ENCODE measurements at places on chromosomes 6 and 20. TPM values are rescaled to one million over a fixed set of nuclear protein-coding genes. Genes with fewer than 3 reads are reported as not detected.

Gene FAM209A
- polyA plus RNA-seq: not detected

Gene DDX43
- polyA plus RNA-seq: not detected

Gene ADGRF1
- polyA plus RNA-seq: not detected

Gene TFB1M
- polyA plus RNA-seq: 36.1 TPM

- no peak overlapping the region for H3K27ac ChIP-seq
- peaks cover 5% of the 10 kb centered on the region for H3K4me1 ChIP-seq
- H3K4me3 ChIP-seq: no peak overlapping the region
- H3K36me3 ChIP-seq: no peaks in the 10 kb centered on the region
- DNase-seq: peak; percentile 15
- H3K27me3 ChIP-seq: no peaks in the 10 kb centered on the region
Measured at GRCh38 chr6:104462811-104463599, 396.7 kb downstream of the HACE1 start.

DNA sequence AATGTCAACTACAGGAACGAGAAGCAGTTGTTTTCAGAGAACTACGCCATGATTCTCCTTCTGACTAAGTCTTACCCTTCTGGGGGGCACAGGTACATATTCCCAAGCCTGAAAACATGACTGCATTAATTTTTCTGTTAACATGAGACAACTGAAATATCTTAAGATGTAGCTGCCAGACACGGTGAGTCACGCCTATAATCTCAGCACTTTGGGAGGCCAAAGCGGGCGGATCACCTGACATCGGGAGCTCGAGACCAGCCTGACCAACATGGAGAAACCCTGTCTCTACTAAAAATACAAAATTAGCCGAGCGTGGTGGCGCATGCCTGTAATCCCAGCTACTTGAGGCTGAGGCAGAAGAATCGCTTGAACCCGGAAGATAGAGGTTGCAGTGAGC lies 21.7 kb downstream of the TBC1D20 start:
- no peak for DNase-seq
- no peaks in the 10 kb centered on the region for H3K4me1 ChIP-seq
- H3K4me3 ChIP-seq: no peak overlapping the region
- no peaks in the 10 kb centered on the region for H3K27me3 ChIP-seq
- no peak overlapping the region for H3K27ac ChIP-seq

GRCh38 chr20:50146732-50147662 lies 6.5 kb downstream of the PEDS1 start:
- no peaks in the 10 kb centered on the region for H3K27me3 ChIP-seq
- no peak overlapping the region for H3K4me3 ChIP-seq
- DNase-seq: no peak
- H3K36me3 ChIP-seq: peaks cover 9% of the 10 kb centered on the region

GRCh38 chr6:44247338-44248302 lies 719 bp downstream of the HSP90AB1 start:
- peaks cover 24% of the 10 kb centered on the region for H3K4me1 ChIP-seq
- peak; percentile 76 for DNase-seq
- peak overlapping the region; percentile 86 for H3K27ac ChIP-seq
- H3K27me3 ChIP-seq: no peaks in the 10 kb centered on the region

Measured in SK-N-SH (cell line).